ENCODE measurements at places on chromosomes 4 and X.
A peak's percentile ranks its signal among the peaks of the same experiment; 100 is the strongest.

GRCh38 chr4:88185906-88186305 is 27.5 kb upstream of the ABCG2 start:
- peak; percentile 78 for DNase-seq

GRCh38 chrX:103467887-103468286 is 51.4 kb downstream of the RAB40A start:
- DNase-seq, result no peak

GRCh38 chr4:47238667-47239066 is 207.3 kb downstream of the GABRB1 start:
- peak; percentile 51 for DNase-seq

DNA sequence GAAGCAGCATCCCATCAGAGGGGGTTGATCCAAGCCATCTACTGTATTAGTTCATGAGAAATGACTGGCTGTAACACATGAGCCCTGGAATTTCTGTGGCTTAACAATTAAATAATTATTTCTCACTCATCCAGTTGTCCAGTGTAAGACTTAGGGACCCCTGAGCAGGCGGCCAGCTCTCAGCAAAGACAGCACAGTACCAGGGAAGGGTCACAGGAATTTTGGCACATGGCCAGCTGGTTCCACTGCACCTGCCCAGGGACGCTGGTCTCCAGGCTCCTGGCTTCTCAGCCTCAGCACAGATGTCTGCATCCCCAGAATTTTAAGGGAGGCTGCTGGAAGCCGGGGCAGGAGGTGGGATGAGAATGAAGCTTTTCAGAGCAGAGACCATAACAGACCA is 93.7 kb upstream of the DHRSX start:
- no peak for DNase-seq

DNA sequence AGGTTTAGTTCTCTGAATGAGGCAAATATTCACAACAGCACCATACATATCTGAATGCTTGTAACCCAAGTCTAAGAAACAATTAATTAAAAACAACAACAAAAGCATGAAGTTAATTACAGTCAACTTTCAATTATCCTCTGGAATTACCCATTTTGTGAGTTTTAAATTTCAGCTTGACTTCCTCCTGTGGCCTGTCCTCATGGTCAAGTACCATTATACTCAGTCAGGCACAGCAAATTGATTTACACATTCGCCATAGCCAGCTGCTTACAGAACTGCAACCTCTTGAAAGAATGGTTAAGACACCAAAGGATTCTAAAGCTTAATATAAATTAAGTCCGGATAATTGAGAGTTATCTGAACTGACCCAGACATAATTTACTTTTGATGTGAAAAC is 306.5 kb downstream of the CAMK2D start:
- DNase-seq, result no peak

GRCh38 chr4:78781924-78782323 is 5.8 kb downstream of the BMP2K start:
- DNase-seq, result no peak

DNA sequence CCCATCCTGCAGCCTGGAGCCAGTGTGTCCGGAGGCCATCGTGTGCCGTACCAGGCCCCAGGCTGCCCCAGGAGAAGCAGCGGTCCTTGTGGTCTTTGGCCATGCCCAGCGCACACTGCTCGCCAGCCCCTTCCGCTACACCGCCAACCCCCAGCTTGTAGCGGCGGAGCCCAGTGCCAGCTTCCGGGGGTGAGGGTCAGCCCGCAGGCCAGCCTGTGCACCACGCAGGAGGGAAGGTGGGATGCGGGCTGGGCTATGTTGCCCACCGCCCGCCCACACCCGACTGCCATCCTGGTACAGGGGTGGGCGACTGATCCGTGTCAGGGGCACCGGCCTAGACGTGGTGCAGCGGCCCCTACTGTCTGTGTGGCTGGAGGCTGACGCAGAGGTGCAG is 7.6 kb upstream of the SRPK3 start:
- no peak for DNase-seq

GRCh38 chr4:148435654-148436406 is 6.4 kb downstream of the NR3C2 start:
- no peak for DNase-seq

- no peak for DNase-seq
Observed at GRCh38 chr4:181991369-181992108, 251.7 kb upstream of the TENM3 start.

DNA sequence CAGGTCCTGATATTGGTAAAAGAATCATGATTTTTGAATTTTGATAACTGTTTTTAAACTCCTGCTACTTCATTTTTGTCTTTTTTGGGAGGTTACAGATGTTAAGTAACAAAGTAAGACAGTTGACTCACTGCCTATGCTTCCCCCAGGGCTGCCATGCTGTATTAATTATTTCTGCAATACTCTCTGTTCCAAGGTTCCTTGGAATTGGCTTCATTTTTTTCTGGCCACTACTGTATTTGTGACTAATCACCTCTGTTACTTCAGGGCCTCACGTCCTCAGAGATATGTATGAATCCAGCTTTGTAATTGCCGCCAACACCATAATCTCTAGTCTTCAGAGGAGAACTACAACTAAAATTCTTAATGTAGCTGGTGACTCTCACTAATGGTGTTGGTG is 1729.3 kb downstream of the C4orf33 start:
- no peak for DNase-seq
